ENCODE measurements at places on chromosomes 12 and 14. TPM values are rescaled to one million over a fixed set of nuclear protein-coding genes. Genes with fewer than 3 reads are reported as not detected.

Gene ZBTB39
- total RNA-seq, result 6.5 TPM

GRCh38 chr14:55416866-55417265 lies 5.2 kb upstream of the ATG14 start:
- DNase-seq, result no peak

Gene LIN52
- 10.6 TPM for total RNA-seq

Gene CLEC6A
- not detected for total RNA-seq

GRCh38 chr14:94775871-94776210 lies 5.9 kb upstream of the GSC start:
- no peak for DNase-seq

- DNase-seq, result no peak
These were observed 14.9 kb upstream of the CELA1 start for GRCh38 chr12:51361161-51362016.

DNA sequence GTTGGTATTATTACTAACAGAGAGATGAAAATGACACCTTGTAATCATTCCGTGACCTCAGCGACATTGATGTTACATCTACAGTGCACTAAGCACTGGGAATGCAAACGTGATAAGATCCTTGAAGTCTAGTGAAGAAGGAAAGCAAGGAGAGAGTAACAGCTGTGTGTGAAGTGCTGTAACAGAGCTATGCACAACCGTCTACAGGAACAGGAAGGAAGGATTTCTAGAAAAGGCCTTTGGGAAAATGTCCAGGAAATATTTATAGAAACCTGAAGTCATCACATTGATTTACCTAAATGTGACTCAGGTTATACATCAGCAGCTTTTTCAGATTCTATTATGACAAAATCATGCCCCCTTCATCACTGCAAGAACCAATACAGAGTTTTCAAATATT lies 304.2 kb upstream of the AMIGO2 start:
- no peak for DNase-seq

Gene SLC5A8
- not detected for total RNA-seq

Gene ERBB3
- 5.1 TPM for total RNA-seq

Gene EIF2B2
- 37.4 TPM for total RNA-seq

Gene TTC7B
- total RNA-seq, result 52.0 TPM

- DNase-seq, result no peak
These were observed at the start of gene HAL for GRCh38 chr12:95996034-95996658. Gene HAL, minus strand, starts transcription at chr12:95996344. Its CDS starts 434 bp downstream, at chr12:95995910.

DNA sequence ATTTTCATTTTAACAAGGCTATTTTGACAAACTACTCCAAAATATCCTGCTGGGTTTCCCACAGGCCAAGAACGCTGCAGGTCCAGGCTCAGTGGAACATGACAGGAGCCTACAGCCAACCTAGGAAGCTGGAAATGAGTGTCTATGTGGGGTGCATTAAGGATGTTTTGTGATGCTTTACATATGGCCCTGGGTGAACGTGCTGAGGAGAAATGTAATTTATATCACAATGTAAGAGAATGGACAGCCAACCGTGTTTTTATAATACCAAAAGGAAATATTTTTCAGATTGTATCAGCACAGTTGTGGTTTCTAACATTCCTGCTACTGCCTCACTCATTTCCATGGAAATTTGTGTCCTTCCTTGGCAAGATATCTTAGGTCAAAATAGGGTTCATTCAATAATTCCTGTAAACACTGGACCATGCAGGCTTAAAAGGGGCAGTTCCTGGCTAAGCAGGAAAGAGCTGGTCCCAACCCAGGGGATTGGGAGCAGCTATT lies 51.5 kb downstream of the ST8SIA1 start:
- DNase-seq, result no peak

Gene HSPB8
- 88.4 TPM for total RNA-seq

GRCh38 chr12:79082595-79082994 lies 218.0 kb downstream of the SYT1 start:
- DNase-seq, result no peak

DNA sequence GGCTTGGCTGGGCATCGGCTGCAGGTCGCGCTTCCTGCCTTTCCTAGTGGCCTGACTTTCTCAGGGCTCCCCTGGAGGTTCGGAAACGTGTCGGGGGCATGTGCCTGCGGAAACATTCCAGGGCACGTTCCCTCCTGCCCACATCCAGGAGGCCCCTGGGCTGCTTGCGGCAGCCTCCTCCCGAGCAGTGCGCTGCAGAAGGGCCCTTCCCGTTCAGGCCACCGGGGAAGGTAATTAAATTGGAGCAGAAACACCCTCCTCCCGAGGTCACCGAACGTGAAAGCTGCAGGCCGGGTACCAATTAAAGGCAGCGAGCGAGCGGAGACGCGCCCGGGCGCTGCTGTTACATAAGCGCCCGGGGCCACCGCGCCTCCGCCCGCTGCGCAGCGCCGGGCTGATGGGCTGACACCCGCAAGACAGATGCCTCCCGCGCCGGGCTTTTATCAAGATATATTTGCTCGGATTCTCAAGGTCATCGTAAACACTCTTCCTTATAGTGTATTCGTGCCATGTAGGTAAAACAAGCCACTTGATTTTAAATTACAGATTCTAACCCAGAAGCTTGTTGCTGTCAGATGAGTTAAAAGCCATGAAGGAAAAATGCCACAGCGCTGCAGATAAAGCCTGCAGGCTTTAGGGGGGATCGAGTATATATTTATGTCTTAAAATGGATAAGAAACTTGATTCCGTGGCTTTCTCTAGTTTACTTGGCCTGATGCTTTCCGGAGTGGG lies 31.4 kb downstream of the SSPN start:
- DNase-seq, result peak; percentile 81

All from aorta (tissue), 5 donors.